NCI-H2081 (cell line): ENCODE measurements at places on chromosomes 2 and 18.

DNA sequence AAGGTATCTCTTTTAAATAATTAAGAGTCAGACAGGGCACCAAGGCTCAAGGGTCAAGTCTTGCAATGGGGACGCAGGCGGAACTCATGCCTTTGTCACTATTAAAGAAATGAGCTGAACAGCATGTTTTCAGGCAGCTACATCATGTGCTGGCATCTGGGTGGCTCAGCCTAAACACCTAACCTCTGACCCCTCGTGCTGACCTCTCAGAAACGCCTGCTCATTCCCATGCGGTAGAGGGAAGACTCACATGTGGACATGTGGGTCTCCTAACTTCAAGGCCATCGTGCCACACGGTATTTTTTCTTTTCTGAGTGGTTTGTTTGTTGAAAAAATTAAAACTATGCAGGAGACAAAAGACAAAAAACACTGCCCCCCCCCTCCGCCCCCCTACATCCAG, 31.3 kb downstream of the CYP27C1 start:
- no peak for DNase-seq

GRCh38 chr2:6224267-6224666, 532.1 kb downstream of the SOX11 start:
- no peak for DNase-seq

- DNase-seq: no peak
These were observed 11.4 kb upstream of the GALNT5 start for GRCh38 chr2:157245846-157246764.

DNA sequence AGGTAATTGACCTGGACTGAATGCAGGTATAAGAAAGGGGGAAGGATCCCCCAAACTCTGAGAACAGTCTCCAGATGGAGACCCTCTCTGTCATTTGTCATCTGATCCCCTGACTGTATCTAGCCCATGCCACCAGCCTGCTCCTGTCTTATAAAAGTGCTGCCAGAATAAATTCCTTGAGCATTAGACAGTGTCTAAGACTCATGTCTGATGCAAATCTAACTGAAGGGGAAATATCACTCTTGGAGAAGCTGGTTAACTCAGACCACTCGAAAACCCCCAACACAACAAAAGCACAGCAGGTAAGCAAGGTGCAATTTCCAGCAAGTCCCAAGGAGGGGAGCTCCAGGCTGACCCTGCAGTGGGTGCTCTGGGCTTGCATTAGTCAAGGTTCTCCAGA, 40.9 kb upstream of the KDM3A start:
- no peak for DNase-seq

DNA sequence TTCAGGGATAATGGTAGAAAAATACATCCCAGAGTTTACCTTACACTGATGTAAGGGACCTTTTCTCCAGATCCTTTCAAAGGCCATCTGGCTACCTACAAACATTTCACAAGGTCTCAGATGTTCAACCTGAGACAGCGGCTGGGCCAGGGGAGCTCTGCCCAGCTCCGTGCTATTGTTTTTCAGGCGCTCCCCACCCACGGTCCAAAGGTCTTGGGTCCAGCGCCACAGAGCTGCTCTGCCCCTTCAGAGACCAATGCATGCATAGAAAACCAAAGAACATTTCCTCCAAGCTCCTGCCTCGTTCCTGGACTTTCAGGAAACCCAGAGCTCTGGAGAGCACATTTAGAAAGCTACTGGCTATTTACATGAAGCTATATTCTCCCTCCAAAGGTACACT, 40.3 kb downstream of the COPS8 start:
- no peak for DNase-seq

- DNase-seq: no peak
These were observed 106.1 kb upstream of the ALKAL2 start for GRCh38 chr2:393711-394696.

- no peak for DNase-seq
These were observed 39.2 kb upstream of the TTN start for GRCh38 chr2:178846458-178846802.

DNA sequence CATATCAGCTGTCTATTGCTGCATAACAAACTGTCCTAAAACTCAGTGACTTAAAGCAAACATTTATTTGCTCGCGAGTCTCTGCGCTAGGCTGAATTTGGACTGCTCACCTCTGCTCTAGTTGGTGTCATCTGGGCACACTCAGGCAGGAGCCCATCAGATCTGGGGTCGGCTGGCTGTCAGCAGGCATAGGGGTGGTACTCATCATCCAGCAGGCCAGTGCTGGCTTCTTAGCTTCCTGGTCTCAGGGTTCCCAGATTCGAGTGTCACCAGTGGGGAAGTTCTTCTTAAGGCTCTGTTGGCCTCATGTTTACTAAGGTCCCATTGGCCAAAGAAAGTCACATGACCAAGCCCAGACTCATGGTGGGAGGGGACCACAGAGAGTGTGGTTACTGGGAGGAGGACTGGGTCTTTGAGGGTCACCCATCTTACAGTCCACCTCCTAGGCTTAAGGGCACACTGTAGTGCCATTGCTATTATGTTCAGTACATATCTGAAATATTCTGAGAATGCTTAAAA, 71.6 kb upstream of the ATG16L1 start:
- no peak for DNase-seq

DNA sequence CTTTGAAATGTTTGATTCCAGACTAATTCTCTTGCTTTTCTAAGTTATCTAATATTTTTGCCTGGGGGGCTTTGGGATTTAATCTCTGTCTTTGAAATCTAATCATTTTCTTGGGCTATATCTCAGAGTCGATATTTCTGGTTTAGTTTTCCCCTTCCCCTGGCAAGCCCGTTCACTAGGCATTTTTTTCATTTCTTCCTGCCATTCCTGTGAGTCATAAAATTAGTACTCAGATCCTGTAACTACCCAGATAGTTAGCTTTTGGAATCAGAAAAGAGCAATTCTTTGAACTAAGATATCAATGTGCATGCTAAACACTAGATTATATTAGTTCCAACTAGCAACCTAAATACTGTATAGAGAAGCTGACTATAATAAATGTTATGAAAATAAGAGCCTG, 29.4 kb upstream of the RNF149 start:
- no peak for DNase-seq

GRCh38 chr2:771538-771937, 94.3 kb upstream of the TMEM18 start:
- DNase-seq: no peak

DNA sequence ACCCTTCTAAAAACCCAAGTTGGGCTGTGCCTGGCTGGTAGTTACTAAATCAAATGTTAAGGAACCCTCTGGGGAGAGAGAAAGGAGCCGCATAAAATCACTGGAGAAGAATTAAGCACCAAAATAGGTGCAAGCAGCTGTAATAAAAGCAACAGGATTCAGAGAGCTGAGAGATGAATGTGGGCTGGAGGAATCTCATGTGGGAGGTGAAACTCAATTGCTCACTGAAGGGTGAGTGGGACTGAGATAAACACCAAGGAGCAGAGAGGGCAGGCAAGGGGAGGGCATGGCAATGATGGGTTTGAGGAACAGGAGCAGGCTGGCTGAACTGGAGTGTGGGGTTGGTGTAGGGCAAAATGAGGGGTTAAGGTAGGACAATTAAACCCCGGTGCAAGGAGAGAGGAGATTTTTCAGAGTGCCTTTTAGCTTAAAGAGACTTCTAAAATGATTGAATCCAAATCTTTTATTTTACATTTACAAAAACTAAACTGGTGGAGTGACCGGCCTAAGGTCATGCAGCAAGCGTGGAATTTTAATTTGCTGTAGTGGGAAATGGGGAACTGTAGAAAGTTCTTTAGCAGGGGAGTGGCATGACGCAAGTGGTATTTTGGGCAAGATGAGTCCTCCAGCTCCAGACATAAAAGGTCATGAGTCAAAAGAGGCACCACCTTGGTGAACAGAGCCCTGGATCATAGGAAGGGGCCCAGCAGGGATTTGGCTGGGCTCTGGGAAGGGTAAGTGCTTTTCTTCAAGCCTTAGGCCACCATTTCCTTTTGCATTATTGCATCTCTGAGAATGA, 10.5 kb downstream of the PLB1 start:
- DNase-seq: no peak
